ENCODE measurements at places on chromosomes 4 and X. TPM values are rescaled to one million over a fixed set of nuclear protein-coding genes. Genes with fewer than 3 reads are reported as not detected.

EFHC2 gene
- 0.23 TPM for total RNA-seq

EVC gene
- total RNA-seq: 53.4 TPM

CCKAR gene
- total RNA-seq: 0.30 TPM

POU4F2 gene
- not detected for total RNA-seq

MAML3 gene
- total RNA-seq: 1.2 TPM

DKC1 gene
- total RNA-seq: 53.6 TPM

ETNPPL gene
- total RNA-seq: not detected

F8 gene
- total RNA-seq: 2.4 TPM

UCP1 gene
- not detected for total RNA-seq

PDZD4 gene
- under 0.01 TPM for total RNA-seq

PLAC8 gene
- total RNA-seq: not detected

CFAP47 gene
- not detected for total RNA-seq

CTAG1B gene
- total RNA-seq: not detected

TRIM75 gene
- total RNA-seq: not detected

FRMPD3 gene
- not detected for total RNA-seq

TCP11X2 gene
- not detected for total RNA-seq

GPR101 gene
- not detected for total RNA-seq

UTP14A gene
- total RNA-seq: 15.4 TPM

Measured in smooth muscle cell of the umbilical artery (primary cell).